ENCODE measurements at places on chromosomes 4 and X.
A peak's percentile ranks its signal among the peaks of the same experiment; 100 is the strongest.

- DNase-seq, result peak; percentile 2
Observed at GRCh38 chr4:13344216-13344615, 139.9 kb downstream of the RAB28 start.

GRCh38 chr4:182812916-182813315 is 104.3 kb downstream of the DCTD start:
- no peak for DNase-seq

DNA sequence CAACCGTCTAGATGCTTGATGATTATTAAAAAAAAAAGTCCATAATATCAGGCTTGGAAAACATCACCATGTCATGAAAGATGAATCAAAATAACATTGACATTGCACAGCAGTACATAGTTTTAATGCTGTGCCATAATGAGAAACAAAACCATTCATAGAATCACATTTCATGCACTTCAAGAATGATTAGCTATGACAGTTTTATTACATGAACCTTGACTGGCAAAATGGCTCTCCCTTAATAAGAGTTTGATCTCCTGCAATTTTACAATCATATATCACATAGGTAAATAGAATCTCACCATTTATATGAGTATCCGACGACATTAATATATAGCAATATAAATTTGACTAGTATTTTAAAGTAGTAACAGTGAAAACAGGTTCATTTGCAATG is 49.8 kb downstream of the TECRL start:
- DNase-seq, result no peak

DNA sequence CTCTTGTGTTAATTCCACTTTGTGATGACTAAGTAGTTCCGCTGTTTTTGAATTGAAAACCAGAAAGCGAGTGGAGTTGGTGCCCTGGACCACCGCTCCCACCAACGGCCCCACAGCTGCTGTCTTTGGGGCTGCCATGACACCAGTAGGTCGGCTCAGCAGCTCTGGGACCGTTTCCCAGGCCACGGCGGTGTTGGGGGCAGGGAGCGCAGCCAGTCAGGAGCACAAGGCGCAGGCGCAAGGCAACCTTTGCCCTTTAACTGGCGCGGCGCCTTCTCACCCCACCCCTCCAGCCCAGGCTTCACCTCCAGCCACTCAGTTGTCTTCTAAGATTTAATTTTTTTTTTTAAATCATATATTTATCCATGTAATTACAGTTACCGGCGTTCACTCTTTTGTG is at the start of gene GK2:
Gene GK2, minus strand, starts transcription at position 166 of the 400 bp plus-strand sequence. Its CDS starts 28 bp downstream, at position 138.
- DNase-seq, result no peak

DNA sequence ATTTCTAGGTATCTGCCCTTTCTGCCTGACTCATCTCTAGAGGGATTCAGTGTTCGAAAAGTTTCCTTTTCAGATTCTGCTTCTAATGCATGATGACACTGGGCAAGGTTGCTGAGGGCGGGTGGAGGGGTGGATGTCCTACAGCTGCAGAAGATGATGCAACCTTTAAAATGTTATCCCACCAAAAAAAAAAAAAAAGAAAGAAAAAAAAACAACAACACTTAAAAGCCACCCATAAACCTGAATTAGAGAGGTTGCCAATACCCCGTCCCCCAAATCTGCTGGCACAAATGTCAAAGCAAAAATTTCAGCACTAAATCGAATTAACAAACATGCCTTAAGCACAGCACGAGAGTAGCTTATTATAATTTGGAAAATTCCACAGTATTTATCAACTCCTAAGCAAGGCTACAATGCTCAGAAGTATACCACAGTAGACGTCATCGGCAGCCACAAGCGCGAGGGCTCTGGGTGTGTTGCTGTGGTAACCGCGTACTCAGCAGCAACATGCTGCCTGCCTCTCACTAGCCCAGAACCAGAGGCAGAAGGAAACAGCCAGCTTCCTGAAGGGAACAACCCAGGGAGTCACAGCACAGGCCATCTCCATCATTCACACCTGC is 167.5 kb upstream of the MAP3K15 start:
- peak; percentile 37 for DNase-seq

GRCh38 chrX:48934581-48935300 is 15.9 kb upstream of the PIM2 start:
- DNase-seq, result no peak

- DNase-seq, result no peak
Observed at GRCh38 chr4:3313139-3313538, 20.3 kb downstream of the RGS12 start.

DNA sequence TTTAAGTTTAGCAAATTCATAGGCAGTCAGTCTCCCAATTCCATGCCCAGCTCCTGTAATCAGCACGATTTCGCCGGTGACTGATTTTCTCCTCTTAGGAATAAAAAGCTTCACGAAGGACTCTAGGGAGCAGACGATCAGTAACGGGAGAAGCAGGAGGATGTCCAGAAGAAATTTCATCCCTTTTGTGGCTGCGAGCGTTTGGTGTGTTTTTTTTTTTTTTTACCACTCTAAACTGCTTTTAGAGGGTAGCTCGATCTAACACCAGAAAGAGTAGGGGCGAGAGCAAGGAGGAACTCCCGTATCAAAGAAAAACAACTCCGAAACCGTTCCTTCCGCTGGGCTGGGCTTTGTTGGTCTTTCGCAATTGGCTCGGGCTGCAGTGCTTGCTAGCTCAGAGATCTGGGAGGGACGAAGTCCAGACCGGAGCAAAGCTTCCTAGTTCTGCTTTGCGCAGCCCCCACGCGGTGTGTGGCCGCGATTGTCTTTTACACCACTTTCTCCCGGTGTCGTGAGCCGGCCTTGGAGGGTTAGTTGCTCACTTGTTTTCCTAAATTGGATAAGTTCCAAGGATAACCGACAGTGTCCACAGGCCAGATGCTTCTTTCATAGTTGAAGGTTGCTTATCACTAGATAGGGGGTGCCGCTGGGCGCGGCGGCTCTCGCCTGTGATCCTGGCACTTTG is at the start of gene HSD17B11:
Gene HSD17B11, minus strand, starts transcription at position 298 of the 685 bp plus-strand sequence. Its CDS starts 118 bp downstream, at position 180.
- DNase-seq, result peak; percentile 92

DNA sequence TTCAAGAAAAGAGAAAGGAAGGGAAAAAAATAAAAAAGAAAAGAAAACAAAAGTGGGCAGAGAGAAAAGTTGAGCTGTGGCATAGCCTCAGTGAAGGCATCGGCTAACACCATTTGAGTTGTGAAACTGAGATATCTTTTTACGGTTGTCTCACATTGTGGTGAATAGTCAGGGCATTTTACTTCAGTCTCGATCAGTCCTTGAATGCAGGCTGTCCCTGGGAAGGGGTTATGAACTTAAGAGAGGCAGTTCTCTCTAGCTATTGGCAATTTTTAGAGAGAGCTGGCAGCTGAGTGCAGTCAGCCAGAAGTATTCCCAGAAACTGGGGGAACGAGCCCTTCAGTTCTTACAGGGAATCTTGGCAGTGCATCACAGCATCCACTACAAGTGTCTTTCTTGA is 93.5 kb upstream of the SLC6A14 start:
- DNase-seq, result no peak

DNA sequence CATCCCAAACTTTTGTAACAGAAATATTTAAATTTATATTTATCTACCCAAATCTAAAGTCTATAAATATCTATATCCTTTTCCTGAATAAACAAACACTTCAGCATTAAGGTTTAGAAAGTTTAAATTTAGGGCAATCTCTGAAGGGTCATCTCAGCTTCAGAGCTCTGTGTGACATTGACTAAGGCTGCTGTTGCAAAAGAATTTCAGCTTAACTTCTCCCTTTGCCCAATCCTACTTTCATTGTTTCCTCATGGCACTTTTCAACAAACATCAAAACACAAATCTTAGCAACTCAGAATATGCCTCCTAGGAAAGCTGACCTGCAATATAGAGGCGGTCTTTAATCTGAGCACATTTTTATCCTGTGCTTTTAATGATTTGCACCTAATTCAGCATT is 79.7 kb upstream of the BANK1 start:
- no peak for DNase-seq

GRCh38 chr4:13413729-13414437 is 70.3 kb downstream of the RAB28 start:
- no peak for DNase-seq

DNA sequence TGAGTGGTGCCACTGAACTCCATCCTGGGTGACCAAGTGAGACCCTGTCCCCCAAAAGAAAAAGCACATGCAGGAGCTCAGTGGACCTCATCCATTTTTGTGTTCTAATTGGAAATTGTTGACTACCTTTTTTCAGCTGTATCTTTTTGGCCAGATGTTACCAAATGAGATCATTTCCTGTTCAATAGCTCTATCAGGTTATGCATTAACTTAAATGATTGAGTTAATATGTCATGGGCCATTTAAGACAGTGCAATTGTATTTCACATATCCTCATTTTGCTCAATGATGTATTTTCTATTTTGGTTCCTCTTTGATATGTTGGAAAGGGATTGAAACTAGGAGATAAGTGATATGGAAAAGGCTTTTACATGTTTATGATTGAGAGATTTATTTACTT is 26.2 kb upstream of the RHOH start:
- no peak for DNase-seq
